Brain (organoid and tissue), 16 donors: ENCODE measurements at places on chromosomes 11 and 22.

GRCh38 chr22:42444077-42444904, 12.1 kb upstream of the NFAM1 start:
- DNase-seq, result peak; percentile 95

GRCh38 chr11:86171627-86172026, 72.9 kb upstream of the EED start:
- no peak for DNase-seq

DNA sequence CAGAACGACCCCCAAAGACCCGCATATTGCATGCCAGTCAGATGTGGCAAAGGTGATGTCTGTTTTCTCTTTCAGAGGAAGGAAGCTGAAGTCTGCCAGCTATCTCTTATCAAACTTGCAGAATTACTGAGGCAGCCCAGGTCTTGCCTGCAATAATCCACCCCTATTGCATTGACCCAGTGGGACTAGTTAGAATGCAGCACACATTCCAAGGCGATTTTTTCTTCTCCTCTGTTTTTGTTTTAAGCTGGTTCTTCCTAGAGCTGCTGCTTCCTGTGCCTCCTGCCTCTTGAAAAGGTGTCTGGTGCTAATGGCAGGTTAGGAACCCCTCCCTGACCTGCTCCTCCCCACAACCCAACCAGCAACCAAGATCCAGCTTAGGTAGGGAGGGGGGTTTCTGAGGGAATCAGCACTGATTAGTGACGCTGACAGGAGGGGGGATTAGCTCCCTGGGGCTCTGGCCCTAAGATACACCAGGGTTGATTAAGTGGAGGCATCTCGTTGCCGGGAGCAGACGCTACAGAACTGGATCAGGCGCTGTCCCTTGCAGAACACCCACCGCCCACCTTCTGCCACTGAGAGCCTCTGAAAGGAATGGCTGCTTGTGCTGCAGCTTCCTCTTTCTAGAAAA, 2.8 kb downstream of the NTM start:
- peak; percentile 58 for DNase-seq

DNA sequence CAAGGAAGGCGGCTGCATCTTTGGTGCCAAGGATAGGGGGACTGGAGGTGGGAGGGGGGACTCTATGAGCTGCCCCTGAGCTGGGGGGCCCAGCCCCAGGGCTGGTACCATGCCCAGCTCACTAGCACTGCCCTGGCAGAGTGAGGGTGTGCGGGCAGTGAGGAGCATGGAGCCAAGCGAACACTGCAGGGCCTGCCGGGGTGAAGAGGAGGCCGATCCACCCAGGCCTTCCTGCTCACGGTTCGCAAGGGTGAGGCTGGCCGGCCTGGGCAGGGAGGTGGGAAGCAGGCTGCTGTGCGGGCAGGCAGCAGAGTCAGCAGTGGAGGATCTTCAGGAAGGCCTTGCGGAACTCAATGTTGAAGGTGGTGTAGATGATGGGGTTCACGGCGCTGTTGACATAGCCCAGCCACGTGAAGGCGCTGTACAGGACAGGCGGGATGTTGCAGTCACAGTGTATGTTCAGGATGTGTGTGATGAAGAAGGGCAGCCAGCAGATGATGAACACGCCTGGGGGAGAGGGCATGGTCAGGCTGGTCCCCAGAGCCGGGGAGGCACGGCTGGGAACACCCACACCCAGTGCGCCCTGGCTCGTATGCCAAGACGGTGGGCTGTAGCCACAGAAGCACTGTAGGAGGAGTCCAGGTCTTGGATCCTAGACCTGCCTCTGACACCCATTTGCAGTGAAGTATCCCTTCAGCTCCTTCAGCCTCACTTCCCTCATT, 23.0 kb downstream of the ANKK1 start:
- no peak for DNase-seq

GRCh38 chr11:40328890-40329614, 1130.4 kb downstream of the LRRC4C start:
- DNase-seq, result peak; percentile 73

DNA sequence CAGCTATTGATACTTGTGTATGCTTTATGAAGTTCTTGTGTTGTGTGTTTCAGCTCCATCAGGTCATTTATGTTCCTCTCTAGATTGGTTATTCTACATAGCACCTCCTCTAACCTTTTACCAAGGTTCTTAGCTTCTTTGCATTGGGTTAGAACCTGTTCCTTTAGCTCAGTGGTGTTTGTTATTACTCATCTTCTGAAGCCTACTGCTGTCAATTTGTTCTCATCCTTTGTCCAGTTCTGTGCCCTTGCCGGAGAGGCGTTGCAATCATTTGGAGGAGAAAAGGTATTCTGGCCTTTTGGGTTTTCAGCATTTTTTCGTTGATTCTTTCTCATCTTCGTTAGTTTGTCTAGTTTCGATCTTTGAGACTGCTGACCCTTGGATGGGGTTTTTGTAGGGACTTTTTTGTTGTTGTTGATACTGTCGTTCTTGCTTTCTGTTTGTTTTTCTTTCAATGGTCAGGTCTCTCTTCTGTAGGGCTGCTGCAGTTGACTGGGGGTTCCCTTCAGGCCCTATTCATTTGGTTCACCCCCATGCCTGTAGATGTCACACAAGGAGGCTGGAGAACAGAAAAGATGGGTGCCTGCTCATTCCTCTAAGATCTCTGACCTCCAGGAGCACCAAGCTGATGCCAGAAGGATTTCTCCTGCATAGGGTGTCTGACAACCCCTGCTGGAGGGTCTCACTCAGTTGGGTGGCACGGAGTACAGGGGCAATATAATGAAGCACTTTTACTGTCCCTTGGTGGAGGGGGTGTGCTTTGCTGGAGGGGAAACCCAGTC, 35.9 kb upstream of the MUC15 start:
- no peak for DNase-seq

DNA sequence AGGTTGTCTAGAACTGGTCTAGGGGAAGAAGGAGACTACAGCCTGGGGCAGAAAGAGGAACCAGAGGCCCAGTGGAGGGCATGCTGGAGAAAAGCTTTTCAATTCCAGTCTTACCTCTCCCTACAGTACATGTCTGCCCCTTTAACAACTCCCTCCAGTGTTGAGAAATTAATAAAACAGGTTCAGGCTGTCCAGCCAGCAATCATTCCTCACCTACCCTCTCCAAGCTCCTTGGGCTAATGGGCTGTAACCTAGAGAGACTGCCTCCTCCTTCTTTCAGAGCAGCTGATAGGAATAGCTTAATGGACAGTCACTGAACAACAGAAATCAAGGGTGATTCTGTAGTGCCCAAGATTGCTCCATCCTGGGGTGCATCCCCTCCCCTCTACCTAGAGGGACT, 8.8 kb downstream of the SLC35F2 start:
- DNase-seq, result no peak

- DNase-seq, result no peak
Measured at GRCh38 chr22:17890245-17890671, 116.0 kb upstream of the BID start.

DNA sequence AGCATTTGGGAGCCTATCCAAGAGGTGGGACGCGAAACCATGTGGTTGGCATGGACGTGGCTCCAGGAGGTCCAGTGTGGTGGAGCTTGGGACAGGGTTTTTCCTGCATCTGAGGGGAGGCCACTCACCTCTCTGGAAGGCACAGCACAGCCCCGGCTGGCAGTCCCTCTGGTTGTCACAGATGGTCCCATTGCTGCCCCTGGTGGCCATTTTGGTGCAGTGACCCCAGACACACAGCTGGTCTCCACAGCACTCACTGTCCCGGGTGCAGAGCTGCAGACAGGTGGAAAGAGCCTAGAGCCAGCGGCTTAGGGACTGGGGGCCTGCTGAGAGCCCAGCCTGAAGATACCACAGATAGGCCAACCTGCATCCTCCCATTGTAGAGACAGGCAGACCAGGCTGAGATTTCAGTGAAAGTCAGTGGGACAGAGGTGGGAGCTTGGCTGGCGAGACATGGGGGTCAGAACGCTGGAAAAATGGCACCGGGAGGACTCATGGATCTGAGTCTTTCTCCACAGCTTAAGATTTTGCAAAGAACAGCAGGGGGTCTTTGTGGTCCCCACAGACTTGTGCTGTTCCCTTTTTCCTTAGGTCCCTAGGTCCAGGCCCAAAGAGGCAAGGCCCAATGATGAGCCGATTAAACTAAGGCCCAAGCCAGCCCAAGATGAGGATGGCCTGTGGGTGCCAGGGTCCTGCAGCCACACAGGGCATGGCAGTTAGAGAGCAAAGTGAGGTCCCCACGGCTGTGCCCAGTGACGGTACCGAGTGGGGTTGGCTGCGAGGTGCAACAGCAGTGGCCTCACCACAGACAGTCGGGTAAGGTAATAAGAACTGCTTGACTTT, 41.4 kb downstream of the DKK3 start:
- peak; percentile 51 for DNase-seq

DNA sequence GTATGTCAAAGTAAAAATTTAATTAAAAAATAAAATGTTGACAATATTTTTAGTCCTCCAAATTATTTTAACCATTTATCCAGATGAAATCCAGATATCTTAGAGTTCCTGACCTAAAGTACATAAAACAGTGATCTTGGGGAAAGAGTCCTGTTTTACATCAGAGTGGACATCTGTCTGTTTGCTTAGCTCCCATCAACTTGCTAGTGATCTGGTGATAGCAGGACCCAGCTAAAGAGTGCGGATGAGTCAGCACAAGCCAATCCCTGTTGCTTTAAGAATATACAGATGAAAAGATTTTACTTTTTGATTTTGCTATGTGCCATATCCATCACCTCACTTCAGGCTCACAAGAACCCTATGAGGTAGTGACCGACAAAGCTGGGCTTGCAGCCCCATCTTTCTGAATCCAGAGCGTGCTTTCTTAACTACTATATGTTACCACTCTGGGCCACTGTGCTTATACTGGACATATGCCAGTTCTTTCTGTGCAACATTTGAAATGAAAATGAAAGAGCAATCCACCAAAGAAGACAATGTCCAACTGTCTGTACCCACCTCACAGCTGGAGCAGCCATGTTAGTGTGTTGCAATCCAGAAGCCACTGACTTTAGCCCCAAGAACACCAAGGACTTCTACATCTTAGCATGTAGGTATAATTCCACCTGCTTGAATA, 167.6 kb upstream of the SESN3 start:
- no peak for DNase-seq
